ENCODE measurements at places on chromosomes 1 and 21. TPM values are rescaled to one million over a fixed set of nuclear protein-coding genes. Genes with fewer than 3 reads are reported as not detected.

GRCh38 chr21:35563885-35564451 is 496.4 kb downstream of the SETD4 start:
- peak; percentile 53 for DNase-seq

DNA sequence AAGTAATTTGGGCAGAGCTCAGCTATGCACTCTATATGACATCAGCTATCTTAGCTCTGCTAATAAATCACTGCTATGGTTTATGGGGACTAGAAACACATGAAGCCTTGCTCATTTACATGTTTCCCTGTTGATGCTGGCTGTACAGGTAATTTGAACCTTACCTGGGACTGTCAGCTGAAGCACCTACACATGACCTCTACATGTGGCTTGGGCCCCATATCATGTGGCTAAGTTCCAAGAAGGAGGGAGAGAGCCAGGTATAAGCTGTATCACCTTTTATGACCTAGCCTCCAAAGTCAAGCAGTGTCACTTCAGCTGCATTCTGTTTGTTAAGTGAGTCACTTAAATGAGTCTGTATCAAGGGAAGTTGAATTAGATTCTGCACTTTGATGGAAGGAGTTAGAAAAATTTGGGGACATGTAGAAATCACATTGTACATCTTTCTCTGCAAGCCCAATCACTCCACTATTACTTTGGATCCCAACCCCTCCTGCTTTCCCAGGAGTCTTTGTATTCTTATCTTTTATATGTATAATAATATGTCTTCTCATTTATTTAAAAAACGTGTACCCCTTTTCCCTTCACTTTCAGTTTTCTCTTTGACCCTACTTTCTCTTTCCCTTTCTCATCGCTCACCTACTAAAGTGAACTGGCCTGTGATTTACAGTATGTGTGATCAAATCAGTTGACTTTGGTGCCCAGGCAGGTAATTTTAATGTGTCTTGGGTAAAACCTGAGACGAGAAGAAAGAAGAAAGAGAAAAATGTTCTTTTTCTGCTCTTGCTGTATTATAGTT is 53.4 kb upstream of the PRKACB start:
- DNase-seq, result no peak

SPATA6 gene
- 17.4 TPM for total RNA-seq

GRCh38 chr1:156747742-156748669 is 3.5 kb downstream of the HDGF start:
- peak; percentile 58 for DNase-seq
